ENCODE measurements at places on chromosomes 7 and 10.

DNA sequence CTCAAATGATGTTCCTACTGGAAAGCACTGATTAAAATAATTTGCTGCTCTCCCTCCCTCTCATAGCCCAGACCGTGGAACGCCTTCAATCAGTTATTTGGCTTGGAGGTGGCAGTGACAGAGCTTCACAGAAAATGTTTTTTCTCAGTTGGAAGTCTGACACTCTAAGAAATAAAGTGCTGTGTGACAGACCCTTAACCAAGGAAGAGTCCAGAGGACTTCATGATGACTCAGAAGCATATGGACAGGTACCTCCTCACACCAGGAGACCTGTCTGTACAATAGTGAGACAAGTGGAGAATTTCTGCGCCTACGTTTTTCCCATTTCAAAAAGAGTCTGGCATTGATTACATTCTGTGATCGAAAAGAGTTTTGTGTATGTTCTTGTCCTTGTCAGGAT is 295.5 kb downstream of the DOCK4 start:
- no peak for DNase-seq

DNA sequence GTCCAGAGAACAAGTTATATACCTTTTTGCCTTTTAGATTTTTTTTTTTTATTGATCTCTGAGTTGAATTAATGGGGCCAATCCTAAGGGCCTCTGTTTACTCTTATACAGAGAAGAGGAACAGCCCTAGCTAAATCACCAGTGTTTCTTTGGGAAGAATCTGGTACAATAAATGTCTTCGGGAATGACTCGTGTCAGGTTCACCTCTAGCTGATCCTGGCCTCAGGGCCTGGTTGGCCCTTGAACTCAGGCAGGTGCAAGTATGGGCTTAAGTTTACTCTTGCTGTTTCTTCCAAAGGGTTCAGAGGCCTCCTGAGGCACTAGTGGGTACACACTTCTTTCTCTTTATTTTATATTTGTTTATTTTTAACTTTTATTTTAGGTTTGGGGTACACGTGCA is 71.0 kb downstream of the LRMDA start:
- no peak for DNase-seq

GRCh38 chr7:79293655-79294142 is 159.8 kb downstream of the MAGI2 start:
- DNase-seq, result no peak

GRCh38 chr7:99362801-99363200 is 11.7 kb upstream of the ARPC1B start:
- DNase-seq, result no peak

- no peak for DNase-seq
Observed at GRCh38 chr10:131242007-131242406, 69.5 kb downstream of the TCERG1L start.

GRCh38 chr7:23514755-23515154 is 17.0 kb downstream of the TRA2A start:
- no peak for DNase-seq

GRCh38 chr10:102648889-102649796 is 4.9 kb downstream of the TRIM8 start:
- DNase-seq, result no peak

- peak; percentile 14 for DNase-seq
Observed at GRCh38 chr10:16652154-16652553, 130.5 kb upstream of the C1QL3 start.

Data from SW 1271 (cell line).